ENCODE measurements at places on chromosomes 5 and 9.

GRCh38 chr5:137470111-137470920 lies 28.8 kb downstream of the SPOCK1 start:
- no peak for DNase-seq

DNA sequence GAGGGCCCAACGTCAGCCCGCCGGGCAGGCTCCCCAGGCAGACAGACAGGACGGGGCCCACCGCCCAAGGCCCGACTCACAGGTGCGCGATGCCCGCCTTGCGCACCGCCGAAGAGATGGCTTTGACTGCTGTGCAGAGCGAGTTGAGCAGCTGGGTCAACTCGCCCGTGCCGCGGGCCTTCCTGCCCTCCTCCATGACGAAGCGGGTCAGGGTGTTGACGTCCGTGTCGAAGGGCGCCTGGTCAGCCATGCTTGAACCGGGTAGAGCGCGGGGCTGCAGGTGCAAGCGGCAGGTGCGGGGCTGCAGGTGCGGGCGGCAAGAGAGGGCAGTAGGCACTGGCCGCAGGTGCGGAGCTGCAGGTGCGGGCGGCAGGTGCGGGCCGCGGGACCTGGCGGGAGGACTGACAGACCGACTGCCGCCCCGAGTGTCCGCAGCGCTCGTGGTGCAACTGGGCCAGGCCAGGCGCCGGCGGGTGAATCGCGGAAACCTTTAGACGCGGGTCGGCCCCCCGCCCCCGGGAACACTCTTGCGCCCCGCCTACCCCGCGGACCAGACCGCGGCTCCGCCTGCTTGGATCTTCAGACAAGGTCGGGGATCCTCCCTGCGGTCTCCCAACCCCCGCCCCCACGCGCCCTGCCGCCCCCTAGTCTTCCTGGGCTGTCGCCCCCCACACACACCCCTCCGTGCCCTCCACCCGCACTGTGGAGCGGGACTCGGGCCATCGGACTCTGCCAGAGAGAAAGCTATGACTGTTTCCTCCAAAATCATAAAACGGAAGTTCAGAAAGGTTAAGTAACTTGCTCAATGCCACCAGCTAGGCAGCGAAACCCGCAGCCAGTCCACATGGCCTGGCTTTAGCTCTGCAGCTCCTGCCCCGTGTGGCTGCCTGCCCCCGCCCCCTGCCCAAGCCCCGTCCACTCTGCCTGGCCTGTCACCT lies at the start of gene FBP1:
FBP1 (minus strand) TSS at position 458 of the 938 bp plus-strand sequence; CDS start at position 250, 208 bp downstream.
- DNase-seq, result no peak

GRCh38 chr9:14140096-14140697 lies 173.7 kb downstream of the NFIB start:
- DNase-seq, result no peak

DNA sequence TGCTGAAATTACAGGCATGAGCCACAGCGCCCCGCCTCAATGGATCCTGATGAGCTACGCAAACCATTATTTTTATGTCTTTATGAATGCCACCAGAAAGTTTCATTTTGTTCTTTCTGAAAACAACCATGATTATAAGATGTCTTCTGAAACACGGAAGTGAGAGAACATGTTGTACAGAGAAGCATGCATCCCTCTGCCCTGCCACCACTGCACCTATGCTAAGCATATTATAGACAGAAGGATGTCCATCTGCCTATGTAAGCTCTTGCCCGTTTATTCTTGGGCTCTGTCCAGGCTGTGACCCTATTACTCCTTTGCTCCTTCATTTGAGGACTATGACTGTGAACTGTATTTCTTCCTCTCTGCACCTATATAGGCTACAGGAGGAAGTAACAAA lies 74.3 kb downstream of the GRAMD2B start:
- no peak for DNase-seq

GRCh38 chr5:15391704-15392397 lies 108.1 kb upstream of the FBXL7 start:
- no peak for DNase-seq

- DNase-seq, result no peak
Measured at GRCh38 chr5:180652771-180653170, 3.4 kb upstream of the FLT4 start.

GRCh38 chr5:93209476-93209875 lies 371.5 kb downstream of the NR2F1-AS1 start:
- DNase-seq, result no peak

DNA sequence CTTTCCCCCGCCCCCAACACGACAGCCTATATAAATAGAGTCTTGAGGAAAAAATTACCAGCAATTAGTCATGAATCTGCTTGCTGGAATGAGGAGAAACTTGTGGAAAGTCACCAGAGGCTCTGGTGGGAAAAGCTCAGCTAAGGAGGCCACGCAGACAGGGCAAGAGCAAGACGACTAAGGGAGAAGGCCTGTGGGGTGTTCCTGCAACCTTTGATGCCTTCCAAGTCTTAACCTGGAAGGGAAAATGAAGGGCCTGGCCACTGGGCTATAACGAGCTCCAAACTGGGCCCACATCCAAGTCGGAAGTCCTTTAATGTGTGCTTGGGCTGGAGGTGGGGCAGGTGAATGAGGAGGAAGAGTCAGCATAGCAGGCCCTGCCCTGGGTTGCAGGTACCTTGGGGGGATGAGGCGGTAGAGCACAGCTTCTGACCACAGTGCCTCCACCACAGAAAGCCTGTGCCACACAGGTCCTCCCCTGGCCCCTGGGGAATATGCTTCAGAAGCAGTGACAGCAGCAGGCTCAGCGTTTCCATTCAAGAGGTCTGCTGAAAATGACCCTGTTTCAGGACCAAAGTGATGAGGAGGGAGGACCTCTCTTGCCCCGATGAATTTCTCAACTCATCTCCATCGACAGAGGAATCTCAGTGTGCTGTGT lies 92.8 kb upstream of the LRRTM2 start:
- DNase-seq, result no peak

- DNase-seq, result no peak
Measured at GRCh38 chr9:10566848-10567247, 46.0 kb downstream of the PTPRD start.
